ENCODE measurements at places on chromosomes 11 and 22. TPM values are rescaled to one million over a fixed set of nuclear protein-coding genes. Genes with fewer than 3 reads are reported as not detected.

DNA sequence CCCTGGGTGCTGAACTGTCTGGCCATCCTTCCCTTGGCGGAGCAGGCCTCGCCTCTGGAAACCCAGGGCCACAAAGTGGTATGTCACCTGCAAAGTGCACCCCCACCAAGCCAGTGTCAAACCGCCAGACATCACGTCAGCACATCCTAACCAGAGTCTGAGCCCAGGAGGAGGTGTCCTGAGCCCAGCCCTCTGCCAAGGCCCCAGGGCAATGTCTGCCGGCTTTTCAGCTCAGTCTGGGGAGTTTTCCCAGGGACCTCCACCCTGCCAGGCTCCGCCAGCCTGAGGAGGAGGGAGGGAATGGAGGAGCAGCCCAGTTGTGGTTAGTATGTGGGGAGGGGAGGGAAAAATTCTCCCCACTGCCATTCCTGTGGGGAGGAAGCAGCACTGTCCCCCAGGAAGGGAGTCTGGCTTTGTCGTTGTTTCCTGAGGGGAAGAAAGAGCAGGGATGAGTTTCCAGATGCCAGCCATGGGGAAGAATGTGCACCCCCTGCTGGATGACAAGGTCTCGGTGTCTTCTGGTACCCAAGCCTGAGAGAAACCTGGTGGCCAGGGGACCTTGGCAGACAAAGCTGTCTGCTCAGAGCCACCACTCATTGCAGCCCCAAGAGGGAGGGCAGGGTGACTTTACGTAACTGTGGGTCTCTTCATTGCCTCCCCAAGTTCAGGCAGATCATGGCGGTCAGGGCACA lies 81.4 kb upstream of the CD82 start:
- DNase-seq, result peak; percentile 47

- no peak for DNase-seq
Measured at GRCh38 chr22:48516571-48516970, 1311.1 kb downstream of the BRD1 start.

GRCh38 chr11:118522571-118523072 lies 4.7 kb upstream of the TTC36 start:
- DNase-seq, result peak; percentile 58

The OMP gene
- polyA plus RNA-seq, result not detected
